HT-29 (cell line): ENCODE measurements at places on chromosomes 3 and 15. TPM values are rescaled to one million over a fixed set of nuclear protein-coding genes. Genes with fewer than 3 reads are reported as not detected.

TMEM266 gene
- not detected in 2 replicates for total RNA-seq

PLA2G4D gene
- total RNA-seq, result 0.03 TPM in 1 of 2 replicates, not detected in the other

GOLGA6B gene
- total RNA-seq, result not detected in 2 replicates

C3orf62 gene
- 1.3 and 3.8 TPM in 2 replicates for total RNA-seq

MST1 gene
- 2.2 and 3.3 TPM in 2 replicates for total RNA-seq

GORASP1 gene
- total RNA-seq, result 66.5 and 67.1 TPM in 2 replicates

ACTC1 gene
- total RNA-seq, result not detected in 2 replicates

LRTM1 gene
- not detected in 2 replicates for total RNA-seq

TMEM158 gene
- total RNA-seq, result 0.15 and 2.0 TPM in 2 replicates

ARRDC4 gene
- total RNA-seq, result 3.8 and 5.1 TPM in 2 replicates

SOX14 gene
- total RNA-seq, result not detected in 2 replicates

ONECUT1 gene
- not detected in 2 replicates for total RNA-seq

CD200 gene
- total RNA-seq, result 0.39 and 0.71 TPM in 2 replicates

MAGI1 gene
- 15.6 and 26.2 TPM in 2 replicates for total RNA-seq

NEIL1 gene
- 1.3 and 2.7 TPM in 2 replicates for total RNA-seq

SAXO2 gene
- total RNA-seq, result 1.2 and 1.9 TPM in 2 replicates

DPPA2 gene
- total RNA-seq, result not detected in 2 replicates

APOD gene
- 0.58 and 0.91 TPM in 2 replicates for total RNA-seq

GOLGA6A gene
- total RNA-seq, result not detected in 2 replicates

LMAN1L gene
- total RNA-seq, result not detected in 2 replicates

ZNF774 gene
- total RNA-seq, result 1.2 and 2.5 TPM in 2 replicates

CFAP20DC gene
- total RNA-seq, result 0.38 and 0.76 TPM in 2 replicates

MIX23 gene
- 37.8 and 38.3 TPM in 2 replicates for total RNA-seq

MED12L gene
- 0.03 TPM in 1 of 2 replicates, not detected in the other for total RNA-seq

BCHE gene
- not detected in 2 replicates for total RNA-seq

COLQ gene
- total RNA-seq, result not detected in 2 replicates

SEMA3G gene
- total RNA-seq, result 0.15 and 0.31 TPM in 2 replicates

ZMYND10 gene
- total RNA-seq, result 0.48 TPM in 1 of 2 replicates, not detected in the other

CASR gene
- not detected in 2 replicates for total RNA-seq

CYP8B1 gene
- total RNA-seq, result not detected in 2 replicates

PARP15 gene
- total RNA-seq, result not detected in 2 replicates
